ENCODE measurements at places on chromosomes 7 and 10.
A peak's percentile ranks its signal among the peaks of the same experiment; 100 is the strongest.

DNA sequence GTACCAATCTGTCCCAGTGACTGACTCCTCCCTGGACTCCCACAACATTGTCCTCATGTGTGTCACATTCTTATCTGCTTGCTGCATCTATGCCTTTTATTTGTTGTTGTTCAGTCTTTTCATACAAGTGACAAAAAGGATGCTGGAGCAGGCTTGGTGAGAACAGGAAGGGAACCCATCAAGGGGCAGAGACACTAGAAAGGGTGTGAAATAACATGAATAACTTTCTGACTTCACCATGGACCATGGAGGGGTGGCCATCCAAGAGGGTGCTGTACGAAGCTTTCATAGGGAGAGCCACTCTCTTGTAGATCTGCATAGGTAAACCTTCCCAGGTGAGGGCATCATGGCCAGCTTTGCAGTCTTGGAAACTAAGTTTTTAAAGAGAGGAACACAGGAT, 14.5 kb downstream of the GIMAP8 start:
- no peak for DNase-seq

DNA sequence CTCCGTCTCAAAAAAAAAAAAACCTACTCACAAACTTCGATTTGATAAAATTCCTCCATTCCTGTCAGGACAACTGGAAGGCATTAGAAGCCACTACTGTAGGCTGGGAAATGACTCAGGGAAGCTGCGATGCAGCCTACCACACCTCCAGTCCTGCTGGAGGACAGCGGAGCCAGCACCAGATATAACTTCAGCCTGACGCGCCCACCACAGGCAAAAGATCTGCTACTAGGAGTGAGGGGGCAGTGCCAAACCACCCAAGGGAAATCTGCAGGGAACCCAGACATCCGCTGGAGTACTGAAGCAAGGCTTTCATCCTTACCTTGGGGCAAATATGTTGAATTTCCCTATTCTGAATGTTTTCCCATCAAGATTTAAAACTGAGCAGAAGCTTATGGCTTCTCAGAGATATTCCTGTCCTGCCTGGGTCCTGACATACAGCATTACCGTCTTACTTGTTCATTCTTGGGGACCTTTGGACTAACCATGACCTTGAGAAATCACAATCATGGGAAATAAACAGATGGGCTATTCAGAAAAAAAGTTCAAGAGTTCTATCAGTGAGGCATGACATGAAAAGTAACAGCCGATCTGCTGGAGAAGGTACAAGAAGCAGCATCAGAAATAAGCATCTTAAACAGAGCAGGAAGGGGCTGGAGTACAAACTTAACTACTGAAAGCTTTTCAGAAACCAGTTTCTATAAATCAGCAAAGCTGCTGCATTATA, 20.4 kb downstream of the BCCIP start:
- DNase-seq: no peak

DNA sequence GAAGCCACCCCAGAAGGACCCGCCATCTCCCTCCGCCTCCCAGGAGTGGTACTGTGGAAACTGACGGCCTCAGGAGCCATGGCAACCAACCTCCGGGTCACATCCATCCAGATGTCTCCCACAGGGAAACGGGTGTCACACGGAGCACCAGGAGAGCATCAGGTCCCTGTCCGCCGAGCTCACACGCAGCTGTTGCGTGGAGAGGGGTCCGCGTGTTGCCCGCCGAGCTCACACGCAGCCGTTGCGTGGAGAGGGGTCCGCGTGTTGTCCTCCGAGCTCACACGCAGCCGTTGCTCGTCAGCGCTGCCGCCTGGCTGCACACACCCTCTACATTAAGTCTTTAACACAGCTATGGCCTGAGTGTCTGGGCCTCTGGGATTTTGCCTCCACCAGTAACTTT, 311.1 kb upstream of the SHH start:
- DNase-seq: no peak

DNA sequence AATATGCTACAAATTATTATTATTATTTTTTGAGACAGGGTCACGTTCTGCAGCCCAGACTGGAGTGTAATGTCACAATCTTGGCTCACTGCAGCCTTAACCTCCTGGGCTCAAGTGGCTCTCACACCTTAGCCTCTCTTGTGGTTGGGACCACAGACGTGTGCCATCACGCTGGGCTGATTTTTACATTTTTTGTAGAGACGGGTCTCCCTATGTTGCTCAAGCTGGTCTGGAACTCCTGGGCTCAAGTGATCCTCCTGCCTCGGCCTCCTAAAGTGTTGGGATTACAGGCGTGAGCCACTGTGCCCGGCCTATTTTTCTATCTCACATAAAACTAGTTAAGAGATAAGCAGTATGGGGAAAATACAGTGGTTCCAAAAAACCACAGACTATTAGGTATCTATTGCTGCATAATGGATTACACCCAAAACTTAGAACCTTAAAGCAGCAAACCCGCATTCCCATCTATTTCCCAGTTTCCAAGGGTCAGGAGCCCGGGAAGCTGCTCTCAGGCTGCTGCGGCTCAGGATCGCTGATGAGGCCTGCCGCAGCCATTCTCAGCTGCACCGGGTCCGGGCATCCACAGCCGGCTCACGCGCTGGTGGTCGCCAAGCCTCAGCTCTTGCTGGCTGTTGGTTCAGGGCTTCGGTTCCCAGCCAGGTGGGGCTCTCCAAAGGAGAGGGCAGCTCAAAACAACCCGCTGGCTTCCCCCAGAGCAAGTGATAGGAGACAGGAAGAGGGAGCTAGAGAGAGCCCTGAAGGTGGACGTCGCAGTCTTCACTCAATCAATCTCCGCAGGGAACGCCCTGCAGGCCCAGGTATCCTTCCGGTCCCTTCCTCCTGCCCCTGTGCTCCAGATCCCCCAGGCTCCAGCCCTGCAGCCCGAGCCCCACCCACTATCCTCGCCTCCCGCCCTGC, 128.2 kb downstream of the UBE2H start:
- DNase-seq: peak; percentile 11

DNA sequence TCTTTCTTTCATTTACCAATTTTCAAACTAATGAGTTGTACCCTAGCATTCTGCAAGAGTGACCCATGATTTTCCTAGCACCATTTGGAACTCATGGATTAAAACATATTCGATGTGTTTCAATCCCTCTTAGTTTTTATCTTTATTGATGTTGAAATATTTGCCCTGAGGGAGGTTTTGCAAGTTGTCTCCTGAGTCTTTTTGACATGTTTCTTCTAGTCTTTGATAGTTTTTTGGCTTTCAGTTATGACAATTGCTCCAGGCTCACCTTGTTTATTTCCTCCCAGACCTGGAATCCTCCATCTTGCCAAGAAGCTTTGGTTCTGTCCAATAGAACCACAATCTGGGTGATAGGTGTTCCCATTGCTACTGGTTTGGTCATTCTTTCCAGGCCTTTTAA, 327.8 kb downstream of the WDR11 start:
- DNase-seq: no peak

DNA sequence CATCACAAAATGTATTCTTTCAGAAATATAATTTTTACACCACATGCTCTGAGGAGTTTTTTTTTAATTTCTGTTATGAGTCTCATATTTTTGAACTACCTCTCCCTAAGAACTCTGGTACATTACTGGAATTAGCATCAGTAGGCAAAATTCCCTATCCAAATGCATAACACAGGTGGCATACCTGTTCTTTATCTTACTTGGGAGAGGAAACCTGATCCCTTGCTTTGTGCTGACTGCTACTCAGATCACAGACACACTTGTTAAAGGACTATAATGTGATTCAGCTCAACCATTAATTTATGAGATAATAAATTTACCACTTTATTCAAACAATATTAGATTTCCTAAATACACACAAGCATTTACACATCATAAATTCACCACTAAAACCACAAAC, 617.2 kb downstream of the GRM8 start:
- no peak for DNase-seq
